Activated T-cell treated with anti-CD3 and anti-CD28 coated beads, Interleukin-2, amount 50 U/mL, for 72 hours (primary cell): ENCODE measurements at places on chromosomes 2 and 18. TPM values are rescaled to one million over a fixed set of nuclear protein-coding genes. Genes with fewer than 3 reads are reported as not detected.

GKN1 gene
- total RNA-seq, result not detected

RHOB gene
- total RNA-seq, result 44.7 TPM

DOK6 gene
- total RNA-seq, result not detected

TANC1 gene
- 0.35 TPM for total RNA-seq

DLX1 gene
- total RNA-seq, result not detected

CHRND gene
- total RNA-seq, result not detected

SKA1 gene
- total RNA-seq, result 63.2 TPM

TBR1 gene
- total RNA-seq, result 0.05 TPM

ABCG5 gene
- total RNA-seq, result not detected

DYSF gene
- total RNA-seq, result 1.6 TPM

SCYGR4 gene
- total RNA-seq, result not detected

TEX44 gene
- not detected for total RNA-seq

SPP2 gene
- total RNA-seq, result not detected

STK11IP gene
- 27.8 TPM for total RNA-seq

METTL4 gene
- 23.1 TPM for total RNA-seq

ZNF516 gene
- 13.2 TPM for total RNA-seq

IL1R1 gene
- total RNA-seq, result 14.5 TPM

NEB gene
- 1.1 TPM for total RNA-seq

CCDC85A gene
- not detected for total RNA-seq

DLGAP1 gene
- total RNA-seq, result 0.51 TPM

INHA gene
- total RNA-seq, result not detected

EPC2 gene
- total RNA-seq, result 33.2 TPM

TUBA3E gene
- total RNA-seq, result not detected

ACTR3 gene
- 497 TPM for total RNA-seq

CAPG gene
- total RNA-seq, result 83.6 TPM

KCNF1 gene
- not detected for total RNA-seq

MRO gene
- total RNA-seq, result not detected
